ENCODE measurements at places on chromosomes 4 and X. TPM values are rescaled to one million over a fixed set of nuclear protein-coding genes. Genes with fewer than 3 reads are reported as not detected.

The GNRHR gene
- not detected for total RNA-seq

The PCDH11X gene
- not detected for total RNA-seq

The PTPN13 gene
- total RNA-seq: 0.91 TPM

The SLC4A4 gene
- not detected for total RNA-seq

The MAGEA11 gene
- total RNA-seq: not detected

The ARHGAP36 gene
- not detected for total RNA-seq

The ZNF182 gene
- total RNA-seq: 12.6 TPM

The AMER1 gene
- 8.6 TPM for total RNA-seq

The MBNL3 gene
- 63.1 TPM for total RNA-seq

The METAP1 gene
- 42.6 TPM for total RNA-seq

The TRPC5OS gene
- total RNA-seq: not detected

The KLKB1 gene
- 0.73 TPM for total RNA-seq

The DMP1 gene
- total RNA-seq: not detected

The VSIG4 gene
- not detected for total RNA-seq

The RTL9 gene
- not detected for total RNA-seq

The CNGA1 gene
- not detected for total RNA-seq

The TLR10 gene
- total RNA-seq: 51.5 TPM

The KLF8 gene
- 42.7 TPM for total RNA-seq

The GBA3 gene
- total RNA-seq: not detected

The GAGE12J gene
- not detected for total RNA-seq

The STK32B gene
- total RNA-seq: 0.22 TPM

The TRIM75 gene
- total RNA-seq: not detected

The STBD1 gene
- not detected for total RNA-seq

The TBC1D1 gene
- total RNA-seq: 91.5 TPM

The CCNB3 gene
- 0.07 TPM for total RNA-seq

The CA5B gene
- 17.2 TPM for total RNA-seq

The FGG gene
- not detected for total RNA-seq

The SATL1 gene
- not detected for total RNA-seq

The PNMA5 gene
- 0.62 TPM for total RNA-seq

The SLC10A6 gene
- total RNA-seq: not detected

The AADAT gene
- total RNA-seq: not detected

The HHIP gene
- total RNA-seq: 0.39 TPM

The CSAG3 gene
- not detected for total RNA-seq
